Heart right ventricle (tissue), 16 donors: ENCODE measurements at places on chromosomes 5 and 9.

- no peak for DNase-seq
These were observed 927 bp upstream of the CDO1 start for GRCh38 chr5:115817386-115817785.

GRCh38 chr9:71357346-71357745 is 235.9 kb upstream of the TRPM3 start:
- DNase-seq: no peak

GRCh38 chr5:64190562-64191306 is 25.1 kb downstream of the RNF180 start:
- DNase-seq: no peak

DNA sequence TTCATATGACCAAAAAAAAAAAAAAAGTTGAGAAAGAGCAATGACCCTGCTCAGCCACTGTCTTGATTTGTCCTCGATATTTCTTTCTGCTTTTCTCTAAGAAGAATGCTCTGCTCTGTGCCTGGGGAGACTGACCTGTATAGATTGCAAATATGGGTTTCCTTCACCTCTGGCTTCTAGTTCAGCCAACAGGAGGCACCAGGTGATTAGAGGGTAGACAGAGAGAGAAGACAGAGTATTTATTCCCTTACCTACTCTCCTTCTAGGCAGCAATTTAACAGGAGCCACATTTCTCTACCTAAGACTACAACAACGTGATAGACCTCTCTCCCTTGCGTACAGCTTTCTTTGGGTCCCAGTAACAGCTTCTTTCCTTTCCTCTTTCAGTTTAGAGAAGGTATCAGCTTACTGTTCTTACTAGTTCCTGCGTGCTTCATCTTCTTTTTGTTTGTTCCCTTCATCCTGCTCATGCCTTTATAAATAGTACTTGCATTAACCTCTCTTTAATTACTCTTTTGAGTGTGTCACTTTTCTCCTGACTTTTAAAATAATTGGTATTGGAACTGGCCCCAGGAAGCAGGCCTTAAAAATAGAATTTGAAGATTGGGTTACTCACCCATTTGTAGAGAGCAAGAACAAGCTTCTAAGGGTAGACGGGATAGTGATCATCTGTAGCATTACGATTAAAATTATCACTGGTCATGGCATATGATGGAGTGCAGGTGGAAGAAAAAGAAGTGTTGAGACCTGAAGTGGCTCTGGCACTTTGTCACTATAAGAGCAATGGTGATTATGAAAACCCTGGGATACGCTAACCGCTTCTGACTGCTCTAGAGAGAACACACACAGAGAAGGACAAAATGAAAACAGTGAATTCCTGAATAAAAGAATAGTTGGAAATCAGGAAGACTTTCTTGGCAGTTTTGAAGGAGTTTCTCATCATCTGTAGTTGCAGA is 161.2 kb upstream of the FSTL4 start:
- no peak for DNase-seq

DNA sequence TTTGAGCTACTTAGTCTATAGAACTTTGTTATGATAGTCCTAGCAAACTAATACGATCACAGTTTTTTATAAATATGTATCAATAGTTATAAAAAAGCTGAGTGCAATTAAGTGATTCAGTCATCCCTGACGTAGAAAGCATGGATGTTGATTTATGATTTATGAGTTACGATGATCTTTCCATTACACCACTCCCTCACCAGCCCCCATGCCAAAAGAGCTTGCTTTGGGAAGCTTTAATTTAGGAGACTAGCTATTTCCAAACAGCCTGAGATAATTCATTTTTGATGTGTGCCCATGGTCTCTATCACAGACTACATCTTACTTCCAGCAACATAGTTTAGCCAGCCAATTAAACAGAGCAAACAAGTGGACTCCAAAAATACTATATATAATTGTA is 256.8 kb downstream of the GABRG2 start:
- no peak for DNase-seq

DNA sequence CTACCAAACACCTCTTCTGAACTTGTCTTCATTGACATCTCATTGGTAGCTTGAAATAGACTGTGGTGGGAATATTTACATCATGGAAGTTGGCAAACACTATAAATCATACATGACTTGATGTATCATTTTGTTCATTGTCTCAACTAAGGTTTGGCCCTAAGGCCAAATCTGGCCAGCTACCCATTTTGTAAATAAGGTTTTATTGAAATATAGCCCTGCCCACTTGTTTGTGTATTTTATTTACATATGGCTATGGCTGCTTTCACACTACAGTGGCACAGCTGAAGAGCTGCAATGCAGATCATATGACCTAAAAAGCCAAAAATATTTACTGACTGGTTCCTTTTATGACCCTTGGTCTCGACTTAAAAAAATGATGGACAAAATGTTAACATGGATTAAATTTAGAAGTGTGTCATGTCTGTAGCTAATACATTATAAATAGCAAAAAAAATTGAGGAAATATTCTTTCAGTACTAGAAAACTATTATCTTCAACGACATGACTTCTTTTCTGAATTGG is 22.1 kb downstream of the FAM240B start:
- no peak for DNase-seq

GRCh38 chr9:120299785-120300184 is 280.2 kb downstream of the CDK5RAP2 start:
- DNase-seq: no peak

GRCh38 chr5:135561266-135561665 is 17.5 kb downstream of the CXCL14 start:
- DNase-seq: no peak

DNA sequence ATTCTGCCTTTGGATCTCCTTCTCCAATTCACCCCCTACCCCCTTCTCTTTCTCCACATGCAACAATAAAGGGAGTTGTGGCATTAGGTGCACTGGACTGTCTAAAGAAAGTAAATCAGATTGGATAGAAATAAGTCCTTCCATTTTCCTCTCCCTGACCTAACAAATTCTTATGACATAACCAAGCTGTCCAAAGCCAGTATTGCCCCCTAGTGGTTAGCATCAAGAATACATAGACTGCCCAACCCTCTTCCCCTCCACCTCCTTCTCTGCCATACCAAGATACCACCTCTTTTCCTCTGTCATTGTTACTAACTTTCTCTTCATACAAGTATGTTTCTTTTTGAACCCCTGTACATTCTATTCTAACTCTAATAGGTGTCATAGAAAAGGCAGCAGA is 45.7 kb downstream of the PPARGC1B start:
- DNase-seq: no peak

GRCh38 chr5:154284433-154284832 is 93.9 kb downstream of the GALNT10 start:
- no peak for DNase-seq

GRCh38 chr5:50874306-50875001 is 208.0 kb downstream of the PARP8 start:
- no peak for DNase-seq

GRCh38 chr5:37090123-37090726 is 159.0 kb downstream of the CPLANE1 start:
- DNase-seq: no peak

GRCh38 chr5:16457853-16458252 is 7.7 kb downstream of the ZNF622 start:
- no peak for DNase-seq

- no peak for DNase-seq
These were observed 14.6 kb upstream of the COL15A1 start for GRCh38 chr9:98929071-98929470.
